T-cell (primary cell): ENCODE measurements at places on chromosomes 2 and 18. TPM values are rescaled to one million over a fixed set of nuclear protein-coding genes. Genes with fewer than 3 reads are reported as not detected.

SOWAHC gene
- total RNA-seq: 2.1 TPM

RAPGEF4 gene
- 0.18 TPM for total RNA-seq

ATOH8 gene
- not detected for total RNA-seq

UPP2 gene
- total RNA-seq: not detected

M1AP gene
- total RNA-seq: not detected

KCNE4 gene
- not detected for total RNA-seq

BOLA3 gene
- 15.5 TPM for total RNA-seq

SOCS6 gene
- 1.3 TPM for total RNA-seq

TCF7L1 gene
- total RNA-seq: 0.16 TPM

ICOS gene
- total RNA-seq: 37.8 TPM

ATP6V1C2 gene
- not detected for total RNA-seq

EFR3B gene
- not detected for total RNA-seq

RGPD4 gene
- 0.06 TPM for total RNA-seq

RAD51AP2 gene
- not detected for total RNA-seq

RIT2 gene
- total RNA-seq: not detected

DNAH7 gene
- not detected for total RNA-seq

RPRM gene
- not detected for total RNA-seq

SPP2 gene
- not detected for total RNA-seq

DSG4 gene
- total RNA-seq: not detected

SNRNP27 gene
- total RNA-seq: 44.2 TPM
